ENCODE measurements at places on chromosomes 4 and X.

DNA sequence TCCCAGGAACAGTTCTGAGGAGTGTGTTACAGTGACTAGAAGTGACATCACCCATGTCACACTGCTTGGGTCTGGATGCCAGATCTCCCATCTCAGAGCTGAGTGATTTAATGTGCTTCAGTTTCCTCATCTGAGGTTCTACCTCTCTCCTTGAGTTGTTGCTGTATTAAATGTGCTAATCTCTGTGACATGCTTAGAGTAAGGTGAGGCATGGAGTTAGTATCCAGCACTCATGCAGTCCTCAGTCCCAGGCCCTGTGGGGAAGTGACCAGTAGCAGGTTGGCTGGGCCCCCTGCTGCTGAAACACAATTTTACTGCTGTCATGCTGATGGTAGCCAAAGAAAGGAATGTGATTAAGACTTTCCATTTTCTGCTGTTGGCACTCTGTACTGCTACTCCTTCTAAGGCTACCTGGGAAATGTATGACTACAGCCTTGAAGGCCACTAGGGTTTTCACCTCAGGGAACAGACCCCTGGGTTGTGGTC is 639.6 kb downstream of the MID1IP1 start:
- no peak for DNase-seq

- no peak for DNase-seq
Measured at GRCh38 chr4:143502231-143502630, 11.3 kb upstream of the SMARCA5 start.

GRCh38 chr4:64250488-64250887 is 158.8 kb downstream of the TECRL start:
- DNase-seq = no peak

- DNase-seq = no peak
Measured at GRCh38 chr4:57911203-57911602, 801.0 kb upstream of the IGFBP7 start.

DNA sequence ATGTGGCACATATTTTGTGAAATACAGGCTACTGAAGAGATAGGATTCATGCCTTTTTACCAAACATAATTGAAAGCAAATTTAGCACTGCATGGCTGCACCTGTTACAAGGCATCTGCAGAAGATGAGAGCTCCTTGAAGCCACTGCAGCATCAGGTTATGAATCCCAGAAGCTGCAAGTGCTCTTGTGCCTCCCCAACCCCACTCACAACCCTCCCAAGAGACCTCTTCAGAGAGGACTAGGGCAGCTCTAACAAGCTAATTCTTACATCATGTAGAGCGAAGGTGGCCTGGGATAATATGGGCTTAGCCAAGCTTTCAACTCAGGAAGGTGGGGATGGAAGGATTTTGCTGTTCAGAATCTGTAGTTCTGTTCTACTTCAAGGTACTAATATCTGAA is 27.2 kb downstream of the MFAP3L start:
- DNase-seq = no peak

DNA sequence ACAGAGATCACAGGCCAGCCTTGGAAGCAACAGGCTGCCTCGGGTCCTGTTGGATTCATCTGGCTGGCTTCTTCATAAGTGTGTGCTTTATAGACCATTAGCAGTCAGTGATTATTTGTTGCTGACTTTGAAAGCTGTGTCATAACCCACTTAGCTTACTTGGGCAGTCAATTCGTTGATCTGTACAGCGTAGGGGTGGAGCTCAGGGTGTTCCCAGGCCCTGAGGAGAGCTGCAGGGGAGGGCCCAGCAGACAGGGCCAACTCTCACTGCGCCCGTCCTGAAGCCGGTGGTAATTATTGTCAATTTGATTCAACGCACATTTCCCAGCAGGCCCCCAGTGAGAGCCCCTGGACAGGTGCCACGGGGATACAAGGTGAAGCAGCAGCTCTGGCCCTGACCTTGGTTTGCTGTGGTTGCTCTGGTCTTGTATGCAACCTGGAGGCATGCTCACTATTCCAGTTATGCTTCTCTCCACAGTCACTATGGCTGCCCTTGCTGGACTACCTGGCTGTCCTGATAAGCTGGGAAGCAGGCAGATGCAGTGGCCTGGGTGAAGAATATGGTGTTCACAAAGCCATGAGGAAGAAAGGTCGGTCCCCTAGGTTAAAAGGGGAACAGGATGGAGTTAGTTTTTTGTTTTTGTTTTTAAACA is 40.1 kb upstream of the HMGB3 start:
- DNase-seq = no peak
